ENCODE measurements at places on chromosomes 7 and 10.
A peak's percentile ranks its signal among the peaks of the same experiment; 100 is the strongest.

DNA sequence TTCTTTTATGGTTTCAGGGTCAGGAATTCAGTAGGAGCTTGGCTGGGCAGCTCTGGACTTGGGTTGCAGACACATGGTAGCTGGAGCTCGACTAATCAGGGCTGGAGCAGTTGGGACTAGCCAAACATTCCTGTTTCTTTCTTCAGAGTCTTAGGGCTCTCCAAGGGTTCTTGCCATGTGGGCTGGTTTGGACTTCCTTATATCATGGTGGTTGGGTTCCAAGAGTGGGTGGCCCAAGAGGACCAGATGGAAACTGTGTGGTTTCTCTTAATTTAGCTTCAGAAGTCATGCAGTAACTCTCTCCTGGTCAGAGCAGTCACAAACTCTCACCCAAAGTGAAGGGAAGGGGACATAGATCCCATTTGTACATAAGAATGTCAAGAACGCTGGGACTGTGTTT is 270.1 kb upstream of the FZD1 start:
- no peak for DNase-seq

DNA sequence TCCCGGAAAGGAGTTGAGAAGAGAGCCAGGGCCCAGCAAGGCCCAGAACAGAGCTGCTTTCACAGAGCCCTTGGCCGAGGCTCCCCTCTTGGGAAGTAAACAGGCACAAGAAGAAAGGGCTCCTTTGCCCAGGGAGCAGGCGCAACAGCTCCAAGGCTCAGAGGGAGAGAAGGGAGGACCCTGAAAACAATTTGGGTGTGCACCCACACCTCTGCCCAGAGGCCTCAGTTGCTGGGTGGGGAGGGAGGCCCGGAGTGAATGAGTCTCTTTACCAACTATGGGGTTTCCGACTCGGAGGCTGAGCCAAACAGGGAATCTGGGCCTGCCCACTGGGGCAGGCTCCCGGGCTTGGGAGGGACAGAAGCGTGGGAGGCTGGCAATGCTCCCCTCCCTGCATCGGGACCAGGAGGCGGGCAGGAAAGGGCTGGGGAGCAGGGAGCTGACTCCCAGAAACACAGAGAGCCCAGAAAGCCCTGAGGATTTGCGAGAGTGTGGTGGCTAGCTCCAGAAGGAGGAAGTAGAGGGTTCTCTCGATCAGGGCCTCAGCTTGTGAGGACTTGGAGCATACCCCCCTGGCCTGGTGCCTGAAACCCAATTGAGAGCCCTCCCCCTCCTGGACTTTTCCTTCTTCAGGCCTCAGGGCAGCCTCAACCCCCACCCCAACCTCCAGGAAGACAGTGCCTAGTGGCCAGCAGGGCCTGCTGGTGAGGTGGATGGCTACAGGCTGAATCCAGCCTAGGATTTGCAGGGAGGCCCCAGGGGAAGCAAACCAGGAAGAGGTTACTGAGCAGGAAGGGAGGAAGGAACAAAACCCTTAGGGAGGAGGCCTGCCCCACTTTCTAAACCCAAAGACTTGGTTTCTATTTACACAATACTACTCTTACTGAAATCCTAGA is 6.2 kb downstream of the C10orf105 start:
- peak; percentile 97 for DNase-seq

DNA sequence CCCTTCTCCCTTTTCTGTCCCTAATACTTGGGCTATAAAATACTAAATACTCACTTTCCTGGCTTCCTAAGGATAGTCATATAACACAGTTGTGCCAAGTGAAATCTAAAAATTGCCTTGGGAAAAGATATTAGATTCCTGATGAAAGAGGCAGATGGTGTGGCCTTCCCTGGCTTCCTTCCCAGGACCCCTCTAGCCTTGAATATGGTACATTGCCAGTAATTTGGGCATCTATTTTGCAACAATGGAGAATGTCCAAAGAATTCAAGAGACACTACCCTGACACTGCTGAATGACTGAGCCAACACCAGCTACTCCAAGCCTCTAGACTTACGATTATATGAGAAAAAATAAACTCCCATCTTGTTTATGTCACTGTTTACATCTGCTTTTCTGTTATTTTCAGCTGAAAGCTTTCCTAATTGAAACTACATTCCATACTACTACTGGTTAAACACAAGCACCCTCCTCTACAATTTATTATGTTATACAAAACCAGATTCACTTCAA is 17.9 kb downstream of the COPG2 start:
- no peak for DNase-seq

DNA sequence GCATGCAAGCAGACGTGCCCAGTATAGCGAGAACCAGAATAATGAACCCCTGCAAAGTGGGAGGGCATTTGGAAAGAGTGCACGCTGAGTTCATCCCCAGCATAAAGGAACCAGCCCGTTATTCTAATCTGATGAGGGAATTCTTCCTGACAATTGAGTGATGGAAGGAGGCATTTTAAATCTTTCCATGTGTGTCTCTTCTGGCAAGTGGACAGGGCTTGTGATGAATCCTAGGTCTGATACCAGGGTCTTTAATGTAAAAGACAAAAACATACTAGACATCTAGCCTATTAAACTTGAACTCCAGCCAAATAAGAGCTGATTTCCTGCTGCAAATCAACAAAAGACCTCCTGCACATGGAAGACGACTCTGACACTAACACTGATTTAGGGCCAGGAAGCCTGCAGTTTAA is 301.2 kb downstream of the DPP6 start:
- DNase-seq = no peak

- DNase-seq = no peak
These were observed 55.1 kb upstream of the PPP2R2D start for GRCh38 chr10:131845505-131846239.

GRCh38 chr10:48946891-48947500 is 7.4 kb upstream of the LRRC18 start:
- DNase-seq = no peak

DNA sequence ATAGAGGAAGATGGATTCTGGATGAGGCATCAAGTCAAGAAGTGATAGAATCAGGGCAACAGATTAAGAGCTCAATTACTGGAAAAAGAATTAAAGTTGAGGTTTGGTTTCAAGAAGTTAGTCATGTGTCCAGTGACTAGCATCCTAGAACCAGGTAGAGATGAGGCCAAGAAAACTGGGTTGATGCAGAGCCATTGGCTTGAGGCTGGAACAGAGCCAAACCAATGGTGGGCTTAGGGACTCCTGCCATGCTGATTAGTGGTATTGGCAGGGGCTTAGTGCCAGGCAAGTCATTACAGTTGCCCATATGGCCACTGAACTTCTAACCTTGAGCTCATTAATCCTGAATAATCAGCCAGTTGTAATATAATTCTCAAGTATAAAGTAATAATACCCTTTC is 18.5 kb downstream of the ZNF277 start:
- DNase-seq = no peak

GRCh38 chr10:8628351-8628750 is 573.9 kb downstream of the GATA3 start:
- DNase-seq = no peak

All from AG08395 (cell line).